ENCODE measurements at places on chromosomes 13 and 19. TPM values are rescaled to one million over a fixed set of nuclear protein-coding genes. Genes with fewer than 3 reads are reported as not detected.

CATSPERD gene
- not detected for total RNA-seq

CCDC8 gene
- total RNA-seq = 11.9 TPM

SPRED3 gene
- 1.0 TPM for total RNA-seq

ZNF468 gene
- total RNA-seq = 7.4 TPM

FUT6 gene
- total RNA-seq = 2.3 TPM

KCNN1 gene
- total RNA-seq = not detected

JSRP1 gene
- 0.73 TPM for total RNA-seq

METTL21C gene
- not detected for total RNA-seq

- DNase-seq = no peak
Observed at GRCh38 chr13:73222627-73223305, 164.0 kb downstream of the KLF5 start.

GRCh38 chr19:6402058-6402457, 9.1 kb upstream of the GTF2F1 start:
- DNase-seq = no peak

DNA sequence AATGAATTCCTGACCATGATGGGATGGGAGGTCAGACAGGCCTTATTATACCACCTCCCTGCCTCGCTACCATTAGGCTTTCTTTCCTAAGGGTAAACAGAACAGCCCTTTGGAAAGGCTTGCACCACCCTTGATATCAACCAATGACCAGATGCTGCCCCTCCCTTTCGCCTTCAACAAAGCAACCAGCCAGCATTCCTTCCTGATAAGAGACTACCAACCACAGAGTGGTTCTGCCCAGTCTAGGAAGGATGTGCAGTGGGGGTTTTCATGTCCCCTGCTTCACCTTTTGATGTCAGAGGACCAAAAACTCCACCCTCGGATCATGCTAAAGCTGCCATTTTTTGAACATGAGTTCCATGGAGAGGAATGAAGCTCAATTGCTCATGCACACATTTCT, 21.7 kb downstream of the TEX30 start:
- DNase-seq = no peak

- DNase-seq = no peak
Observed at GRCh38 chr13:81874681-81875661, 1534.0 kb upstream of the SPRY2 start.

DNA sequence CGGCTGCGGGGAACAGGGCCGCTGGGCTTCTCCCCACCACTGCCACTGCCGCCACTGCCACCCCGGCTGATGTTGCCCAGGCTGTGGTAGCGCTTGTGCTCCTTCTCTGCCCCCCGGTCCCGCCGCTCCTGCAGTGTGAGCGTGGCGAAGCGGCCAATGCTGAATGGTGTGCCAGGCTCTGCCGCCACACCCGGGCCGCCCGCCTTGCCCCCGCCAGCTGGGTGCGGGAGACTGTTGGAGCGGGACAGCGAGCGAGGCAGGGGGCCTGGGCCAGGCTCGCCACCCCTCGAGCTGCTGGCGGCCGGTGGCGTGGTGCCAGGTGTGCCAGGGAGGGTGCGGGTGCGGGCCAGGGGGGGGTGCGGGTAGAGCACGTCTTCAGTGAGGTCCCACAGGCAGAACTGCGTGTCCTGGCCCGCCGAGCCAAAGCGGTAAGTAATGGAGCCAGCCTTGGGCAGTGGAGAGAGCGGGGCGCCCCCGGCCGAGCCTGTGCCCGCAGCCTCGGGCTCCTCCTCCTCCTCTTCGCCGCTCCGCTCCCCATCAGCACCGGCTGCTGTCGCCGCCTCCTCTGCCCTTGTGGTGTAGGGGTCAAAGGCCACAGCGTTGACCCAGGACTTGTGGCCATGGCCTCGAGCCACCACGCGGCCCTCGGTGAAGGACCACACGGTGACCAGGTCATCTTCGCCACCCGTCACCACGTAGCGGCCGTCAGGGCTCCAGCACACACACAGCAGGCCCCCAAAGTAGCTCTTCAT, 3.7 kb upstream of the DMPK start:
- peak; percentile 82 for DNase-seq

- DNase-seq = no peak
Observed at GRCh38 chr13:44031555-44031954, 151.9 kb downstream of the LACC1 start.

DNA sequence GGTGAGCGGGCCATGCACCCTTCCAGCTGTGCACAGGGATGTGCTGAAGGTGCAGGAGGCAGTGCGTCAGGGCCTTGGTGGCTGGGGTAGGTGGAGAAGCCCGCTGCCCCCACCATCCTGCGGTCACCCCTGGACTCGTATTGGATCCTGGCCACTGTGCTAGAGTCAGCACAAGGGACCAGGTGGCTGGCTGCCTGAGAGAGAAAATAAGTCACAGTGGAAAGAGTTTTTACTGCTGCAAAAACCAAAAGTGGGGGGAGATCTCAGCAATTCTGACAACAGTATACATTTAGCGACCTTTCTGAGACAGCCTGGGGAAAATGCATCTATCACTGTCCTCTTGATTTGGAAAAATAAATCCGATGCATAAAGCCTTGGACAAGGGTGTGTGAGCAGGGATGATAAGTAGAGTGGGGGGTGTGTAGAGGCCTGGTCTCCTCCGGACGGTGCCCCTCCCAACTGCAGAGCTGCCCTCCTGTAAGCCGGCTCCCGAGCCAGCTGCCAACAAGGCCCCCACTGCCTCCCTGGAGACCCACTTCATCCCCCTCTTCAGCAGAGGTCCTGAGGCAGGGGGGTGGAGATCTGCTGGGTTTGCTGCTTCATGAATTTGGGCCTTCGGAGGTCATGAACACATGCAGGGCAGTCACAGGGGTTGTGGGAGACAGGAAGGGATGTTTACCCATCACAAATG, 84.2 kb downstream of the SLC7A1 start:
- no peak for DNase-seq

DNA sequence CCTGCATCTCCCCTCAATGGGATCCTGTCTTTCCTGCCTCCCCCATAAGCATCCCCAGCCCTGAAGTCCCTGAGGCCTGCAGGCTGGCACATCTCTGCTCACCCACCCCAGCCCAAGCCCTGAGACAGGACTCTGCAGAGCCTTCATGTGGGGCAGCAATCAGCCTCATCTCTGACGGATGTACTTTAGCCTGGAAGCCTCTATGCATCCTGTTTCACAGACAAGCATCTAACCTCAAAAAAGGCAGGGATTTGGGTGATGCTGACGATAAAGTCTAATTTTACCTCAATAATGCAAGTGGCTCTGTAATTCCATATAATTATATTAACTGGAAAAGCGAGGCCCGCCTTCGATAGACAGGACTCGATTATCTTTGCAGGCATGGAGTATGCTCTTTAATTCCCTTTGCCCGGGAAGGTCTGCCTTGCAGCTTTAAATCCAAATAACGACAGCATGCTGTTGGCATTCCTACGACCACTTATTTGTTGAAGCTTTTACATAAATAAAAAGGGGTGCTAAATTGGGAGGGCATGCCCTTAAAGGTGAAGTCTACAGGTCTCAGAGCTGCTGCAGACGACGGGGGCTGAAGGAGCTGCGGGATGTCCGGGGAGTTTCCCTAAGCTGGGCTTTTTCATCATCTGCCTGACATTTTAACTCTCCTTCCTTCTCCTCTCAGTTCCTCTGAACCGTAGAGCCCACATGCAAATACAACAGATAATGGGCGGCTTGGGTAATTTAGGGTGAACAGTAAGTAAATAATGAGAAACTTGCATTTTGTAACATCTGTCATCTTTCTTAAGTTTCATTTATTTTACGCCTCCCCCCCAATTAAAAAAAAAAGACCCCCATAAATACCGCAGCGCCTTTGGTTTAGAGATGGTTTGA, 211.5 kb downstream of the URI1 start:
- no peak for DNase-seq

GRCh38 chr19:55066107-55066709, 3.3 kb upstream of the RDH13 start:
- no peak for DNase-seq

GRCh38 chr19:14479975-14480699, 5.0 kb upstream of the PTGER1 start:
- DNase-seq = no peak

DNA sequence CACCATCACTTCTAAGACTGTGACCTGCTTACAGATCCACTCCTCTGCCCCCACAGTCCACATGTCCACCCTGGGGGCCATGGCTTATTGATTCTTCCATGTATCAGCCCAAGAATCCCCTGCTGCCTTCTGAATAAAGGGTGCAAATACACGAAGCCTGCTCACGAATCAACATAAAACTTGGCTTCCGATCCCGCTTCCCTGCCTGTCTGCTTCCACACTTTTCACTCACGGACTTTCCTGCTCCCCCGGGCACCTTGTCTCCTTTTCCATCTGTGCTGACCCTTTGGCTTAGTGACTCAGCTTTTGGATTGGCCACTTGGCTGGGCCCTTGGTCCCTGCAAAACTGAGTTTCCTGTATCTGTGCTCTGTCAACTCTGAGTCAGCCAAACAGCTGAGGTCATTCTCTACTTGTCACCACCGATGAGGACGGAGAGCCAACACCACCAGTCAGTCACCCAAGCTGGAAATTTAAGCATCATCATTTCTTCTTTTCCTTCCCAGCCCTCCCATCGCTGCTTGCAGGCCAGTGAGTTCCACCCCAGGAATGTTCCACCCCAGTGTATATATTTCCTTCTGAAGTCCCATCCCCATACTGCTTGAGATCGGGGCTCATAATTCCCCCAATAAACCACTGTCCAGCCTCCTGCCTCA, 11.4 kb upstream of the USP12 start:
- DNase-seq = peak; percentile 72

- no peak for DNase-seq
Observed at GRCh38 chr13:33541456-33541855, 255.9 kb upstream of the STARD13 start.

DNA sequence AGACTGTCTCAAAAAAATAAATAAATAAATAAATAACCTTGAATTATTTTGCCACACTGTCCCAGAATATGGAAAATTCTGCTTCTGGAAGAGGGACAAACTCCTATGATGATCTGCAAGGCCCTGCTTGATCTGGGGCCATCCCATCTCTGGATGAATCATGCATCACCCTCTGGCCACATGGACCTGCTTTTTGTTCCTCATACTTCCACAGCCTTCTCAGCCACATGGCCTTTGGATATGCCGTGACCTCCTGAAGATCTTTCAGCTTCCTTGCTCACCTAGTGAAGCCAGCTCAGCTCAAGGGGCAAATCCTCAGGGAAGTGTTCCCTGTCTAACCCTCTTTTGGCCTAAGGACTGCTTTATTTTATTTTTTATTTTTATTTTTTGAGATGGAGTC, 10.3 kb downstream of the IER2 start:
- DNase-seq = no peak

DNA sequence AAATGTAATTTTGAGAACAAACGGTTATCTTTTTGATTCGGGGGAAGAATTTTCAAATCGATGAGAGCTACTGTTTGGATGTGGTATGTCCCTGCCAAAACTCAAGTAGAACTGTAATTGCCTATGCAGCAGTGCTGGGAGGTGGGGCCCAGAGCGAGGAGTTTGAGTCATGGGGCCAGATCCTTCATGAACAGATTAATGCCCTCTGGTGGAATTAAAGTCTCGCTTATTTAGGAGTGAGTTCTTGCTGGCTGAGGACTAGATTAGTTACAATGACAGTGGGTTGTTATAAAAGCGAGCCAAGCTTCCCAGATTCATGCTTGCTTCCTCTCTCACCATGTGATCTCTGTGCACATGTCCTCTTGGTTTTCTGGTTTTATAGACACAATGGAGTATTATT, 11.8 kb upstream of the PRR20A start:
- DNase-seq = no peak

DNA sequence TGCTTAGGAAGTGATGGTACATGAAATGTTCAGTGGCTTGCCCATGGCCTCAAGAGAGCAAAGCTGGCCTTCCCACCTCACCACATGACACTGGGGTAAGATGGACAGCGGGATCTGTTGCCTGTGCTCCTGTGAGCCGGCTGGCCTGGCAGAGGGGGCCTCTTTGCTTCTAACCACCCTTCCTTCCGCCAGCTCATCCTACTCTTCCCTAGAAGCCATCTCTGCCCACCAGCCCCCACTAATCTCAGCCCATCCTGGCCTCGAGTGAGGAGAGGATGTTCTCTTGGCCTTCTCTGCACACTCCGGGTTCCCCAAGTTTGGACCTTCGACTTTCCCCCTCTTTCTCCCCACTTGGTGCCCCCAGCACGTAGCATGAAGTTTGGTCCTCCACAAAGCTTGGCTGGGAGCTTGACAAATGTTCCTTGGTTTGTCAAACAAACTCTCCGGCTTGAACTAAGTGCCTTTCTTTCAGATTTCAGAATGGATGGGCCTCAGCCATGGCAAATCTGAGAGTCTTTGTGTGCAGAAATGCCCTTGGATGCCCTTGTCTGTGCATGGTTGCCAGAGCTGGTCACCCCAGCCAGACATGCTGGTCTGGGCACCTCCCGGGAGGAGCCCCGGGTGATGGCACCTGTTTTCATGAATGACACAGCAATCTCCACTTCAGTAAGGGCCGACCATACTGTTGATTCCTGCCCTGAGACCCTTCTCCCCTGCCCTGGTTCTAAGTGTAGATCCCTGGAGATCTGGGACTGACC, 145.5 kb downstream of the URI1 start:
- no peak for DNase-seq

- no peak for DNase-seq
Observed at GRCh38 chr13:66996503-66996902, 233.6 kb downstream of the PCDH9 start.

GRCh38 chr13:64020126-64020525, 2604.5 kb upstream of the PCDH20 start:
- no peak for DNase-seq

- DNase-seq = peak; percentile 36
Observed at GRCh38 chr19:4304538-4305256, at the start of gene FSD1. FSD1 (plus strand) TSS chr19:4304598; CDS start chr19:4304747, 149 bp downstream.

GRCh38 chr13:38419312-38419873, 69.7 kb downstream of the UFM1 start:
- no peak for DNase-seq

DNA sequence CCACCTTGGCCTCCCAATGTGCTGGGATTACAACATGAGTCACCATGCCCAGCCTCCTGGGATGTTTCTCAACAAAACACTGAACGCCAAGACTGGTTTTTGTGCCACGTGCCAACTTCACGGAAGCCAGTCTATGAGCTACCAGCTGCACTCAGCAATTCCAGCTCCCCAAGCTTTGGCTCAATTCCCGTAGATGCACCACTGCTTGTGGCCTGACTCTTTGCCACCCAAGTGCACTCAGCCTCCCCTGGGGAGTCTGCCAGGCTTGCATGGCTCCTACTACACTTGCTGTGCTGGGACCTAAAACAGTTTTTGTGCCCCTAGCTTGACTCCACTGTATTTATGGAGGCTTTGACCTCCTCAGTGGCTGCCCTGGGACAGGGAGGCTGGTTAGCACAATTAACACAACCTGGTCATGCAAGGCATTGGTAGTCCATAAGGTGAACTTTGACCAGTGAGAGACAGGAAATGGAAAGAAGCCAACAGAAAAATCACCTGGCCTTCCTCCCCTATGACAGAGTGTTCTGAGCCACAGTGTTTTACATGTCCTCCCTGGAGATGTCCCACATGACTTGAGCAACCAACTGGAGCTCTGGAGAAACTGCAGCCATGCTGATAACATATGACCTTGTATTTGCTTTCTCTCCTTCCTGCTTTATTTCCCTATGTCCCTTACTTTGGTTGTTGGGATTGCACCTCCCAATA, 1173.1 kb downstream of the UQCRFS1 start:
- DNase-seq = no peak
